NCI-H1105 (cell line): ENCODE measurements at places on chromosomes 5 and 9.
A peak's percentile ranks its signal among the peaks of the same experiment; 100 is the strongest.

- no peak for DNase-seq
These were observed 298.4 kb downstream of the EBF1 start for GRCh38 chr5:158801268-158801667.

DNA sequence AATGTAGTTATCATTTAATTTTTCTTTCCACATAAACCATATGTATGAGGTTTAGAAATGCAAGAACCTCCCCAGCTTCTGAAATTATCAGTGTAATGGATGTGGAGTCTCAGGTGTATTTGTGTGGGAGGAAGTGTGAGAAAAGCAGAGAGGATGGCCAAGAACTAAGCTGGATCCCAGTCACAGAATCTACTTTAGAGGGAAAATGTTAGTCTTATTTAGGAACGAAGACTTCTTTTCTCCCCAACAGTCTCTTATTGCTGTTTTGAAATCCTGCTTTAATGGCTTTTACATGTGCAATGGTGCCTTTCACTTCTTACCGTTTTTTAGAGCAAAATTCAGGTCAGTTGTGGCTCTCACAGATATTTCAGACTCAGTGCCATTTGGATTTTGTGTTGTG is 3.0 kb downstream of the EQTN start:
- no peak for DNase-seq

DNA sequence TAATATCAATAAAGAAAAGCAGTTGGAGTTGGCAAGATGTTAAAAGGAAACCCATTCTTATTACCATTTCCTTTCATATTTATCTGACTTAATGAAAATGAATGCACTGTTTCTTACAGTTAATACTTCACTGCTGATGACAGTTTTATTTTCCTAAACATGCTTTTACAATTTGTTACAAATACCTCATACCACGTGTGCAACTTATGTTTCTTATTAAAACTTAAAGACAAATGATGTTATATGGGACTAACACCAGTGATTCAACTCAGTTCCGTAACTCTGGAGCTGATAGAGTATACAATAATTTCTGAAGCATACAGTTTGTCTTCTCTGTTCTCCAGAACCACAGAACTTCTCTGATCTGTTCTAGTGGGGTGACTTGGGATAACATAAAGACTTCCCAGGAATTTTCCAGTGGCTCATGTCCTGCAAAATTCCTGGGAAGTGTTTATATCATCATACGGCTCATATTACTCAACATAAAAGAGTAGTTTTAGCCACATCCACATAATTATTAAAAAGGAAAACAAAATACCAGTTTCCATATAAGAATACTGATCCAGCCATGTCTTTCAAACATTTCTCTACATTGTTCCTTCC is 1259.0 kb upstream of the C9orf72 start:
- DNase-seq: no peak

- DNase-seq: no peak
These were observed 174.8 kb downstream of the SLF1 start for GRCh38 chr5:94793113-94793815.

- no peak for DNase-seq
These were observed 233.5 kb downstream of the MAN2A1 start for GRCh38 chr5:109923205-109923604.

DNA sequence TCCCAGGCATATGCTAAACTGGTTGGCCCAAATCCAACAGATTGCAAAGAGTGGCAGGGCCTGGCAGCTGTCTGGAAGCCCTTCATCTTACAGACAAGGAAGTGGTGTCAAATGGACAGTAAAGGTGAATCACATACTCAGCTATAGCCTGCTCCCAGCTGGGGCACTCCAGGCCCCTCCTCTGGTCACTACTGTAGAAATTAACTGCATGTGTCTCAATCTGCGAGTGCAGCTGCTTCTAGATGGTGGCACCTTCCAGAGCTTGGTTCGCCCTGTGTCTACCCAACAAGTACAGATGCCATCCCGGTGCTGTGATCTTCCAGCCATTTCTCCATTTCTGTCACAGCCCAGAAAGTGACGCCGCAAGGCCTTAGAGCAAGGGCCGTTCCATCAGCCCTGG is 50.2 kb downstream of the OTULIN start:
- peak; percentile 47 for DNase-seq

- no peak for DNase-seq
These were observed 2.2 kb upstream of the CLINT1 start for GRCh38 chr5:157860898-157861890.

DNA sequence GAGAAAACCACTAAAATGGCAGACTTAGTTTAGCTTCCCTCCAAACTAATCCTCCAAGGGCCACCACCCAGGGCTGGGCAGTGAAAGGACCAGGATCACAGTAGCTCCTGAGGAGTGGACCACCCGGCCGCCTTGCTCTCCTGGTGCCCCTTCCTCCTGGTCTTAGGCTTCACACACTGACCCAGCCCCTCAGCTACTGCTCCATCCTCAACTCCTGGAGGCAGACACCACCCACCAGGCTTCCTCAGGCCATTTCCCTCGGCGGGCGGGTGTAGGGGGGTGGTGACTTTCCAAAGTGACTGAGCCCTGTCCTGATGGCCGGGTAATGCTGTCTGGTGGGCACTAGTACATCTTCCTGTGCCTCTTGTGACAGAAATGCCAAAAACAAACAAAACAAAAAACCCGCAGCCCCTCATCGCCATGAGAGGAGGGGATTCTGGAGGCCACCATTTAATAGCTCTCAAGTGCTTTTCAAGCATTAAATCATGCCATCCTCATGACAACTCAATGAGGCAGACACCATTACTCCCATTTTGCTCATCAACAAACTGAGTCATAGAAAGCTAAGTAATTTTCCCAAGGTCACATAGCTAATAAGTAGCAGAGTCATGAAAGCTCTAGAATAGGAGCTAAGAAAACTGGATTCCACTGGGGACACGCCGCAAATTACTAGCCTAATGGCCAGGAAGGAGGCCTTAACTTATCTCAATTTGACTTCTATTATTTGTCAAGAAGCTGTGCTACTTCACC is 91.3 kb upstream of the LRRTM2 start:
- DNase-seq: no peak

- DNase-seq: no peak
These were observed 13.0 kb downstream of the ERAP1 start for GRCh38 chr5:96794757-96795156.

DNA sequence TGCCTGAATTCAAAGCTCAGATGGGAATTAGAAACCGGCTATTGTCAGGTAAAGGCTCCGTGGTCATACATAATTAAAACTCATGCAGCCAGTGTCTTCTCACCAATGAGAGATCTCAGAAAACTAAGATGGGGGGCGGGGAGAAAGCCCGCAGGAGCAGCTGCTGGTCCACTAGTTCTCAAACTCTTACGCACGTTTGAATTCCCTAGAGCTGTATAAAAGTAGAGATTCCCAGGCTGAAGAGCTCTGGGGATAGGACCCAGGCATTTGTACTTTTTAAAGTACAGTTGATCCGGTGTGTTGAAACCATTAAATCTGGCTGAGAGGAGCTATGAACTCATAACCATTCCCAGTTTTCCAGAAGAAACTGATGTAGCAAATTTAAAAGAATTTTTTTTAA is 68.5 kb downstream of the FRMD3 start:
- no peak for DNase-seq

GRCh38 chr9:16704116-16705110 is 166.1 kb downstream of the BNC2 start:
- no peak for DNase-seq

DNA sequence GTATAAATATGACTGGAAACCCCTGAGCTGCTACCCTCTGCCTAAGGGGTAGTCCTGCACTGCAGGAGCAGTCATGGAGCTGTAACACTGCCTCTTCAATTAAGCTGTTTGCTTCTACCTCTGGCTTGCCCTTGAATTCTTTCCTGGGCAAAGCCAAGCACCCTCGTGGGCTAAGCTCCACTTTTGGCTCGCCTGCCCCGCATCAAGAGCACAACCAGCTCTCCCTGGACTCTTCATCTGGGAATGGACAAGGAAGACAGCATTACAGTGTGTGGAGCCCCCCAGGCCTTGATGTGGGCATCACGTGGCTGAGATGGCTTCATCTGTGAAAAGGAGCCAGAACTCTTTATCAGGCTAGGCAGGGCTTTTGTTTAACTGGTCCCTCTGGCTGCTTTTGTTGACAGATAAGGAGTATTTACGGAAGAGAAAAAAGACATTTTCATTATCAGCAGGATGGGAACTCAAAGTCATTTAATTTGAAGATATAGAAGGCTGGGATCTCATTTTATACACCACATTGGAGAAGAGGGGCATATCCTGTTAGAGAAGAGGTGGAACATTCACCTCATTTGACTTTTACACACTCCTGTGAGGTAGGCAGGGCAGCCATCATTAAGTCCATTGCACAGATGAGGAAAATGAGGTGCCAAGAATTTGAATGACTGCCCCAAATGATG is 137.8 kb downstream of the SEMA6A start:
- DNase-seq: no peak

- DNase-seq: no peak
These were observed 197.5 kb downstream of the ARHGEF28 start for GRCh38 chr5:73823508-73823925.

DNA sequence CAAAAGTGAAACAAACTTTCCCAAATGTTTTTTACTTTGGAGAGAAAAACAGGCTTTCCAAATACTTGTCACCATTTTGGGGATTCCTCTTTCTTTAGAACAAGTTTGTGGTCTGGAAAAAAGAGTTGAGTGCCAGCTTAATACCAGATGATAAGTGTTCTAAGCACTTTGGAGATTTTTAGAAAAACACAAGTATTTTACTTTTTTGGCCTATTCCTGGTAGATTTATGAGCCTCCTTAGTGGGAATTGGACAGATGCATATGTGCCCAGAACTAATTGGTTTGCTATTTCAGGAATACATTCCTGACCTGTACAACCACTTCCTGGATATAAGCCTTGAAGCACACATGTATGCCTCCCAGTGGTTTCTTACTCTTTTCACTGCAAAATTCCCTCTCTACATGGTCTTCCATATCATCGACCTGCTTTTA is 40.5 kb downstream of the GPR21 start:
- DNase-seq: no peak

GRCh38 chr9:33263131-33264002 is 1.1 kb downstream of the BAG1 start:
- no peak for DNase-seq

DNA sequence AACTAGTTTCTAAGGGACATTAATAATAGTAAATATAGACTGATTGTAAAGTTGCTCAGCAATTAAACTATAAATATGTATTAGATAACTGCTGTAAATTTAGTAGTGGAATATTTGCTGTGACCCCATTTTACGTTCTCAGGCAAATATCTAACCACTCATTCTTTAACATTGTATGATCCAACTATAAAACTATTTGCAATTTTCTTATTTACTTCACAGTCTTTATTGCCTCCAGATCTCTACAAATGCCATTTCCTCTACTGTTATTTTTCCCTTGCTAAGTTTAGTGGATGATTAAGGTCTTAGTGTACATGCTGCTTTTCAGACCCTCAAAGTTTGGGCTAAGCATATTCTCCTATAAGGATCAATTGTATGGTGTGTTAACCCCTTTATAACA is 526.2 kb upstream of the ST8SIA4 start:
- DNase-seq: no peak

DNA sequence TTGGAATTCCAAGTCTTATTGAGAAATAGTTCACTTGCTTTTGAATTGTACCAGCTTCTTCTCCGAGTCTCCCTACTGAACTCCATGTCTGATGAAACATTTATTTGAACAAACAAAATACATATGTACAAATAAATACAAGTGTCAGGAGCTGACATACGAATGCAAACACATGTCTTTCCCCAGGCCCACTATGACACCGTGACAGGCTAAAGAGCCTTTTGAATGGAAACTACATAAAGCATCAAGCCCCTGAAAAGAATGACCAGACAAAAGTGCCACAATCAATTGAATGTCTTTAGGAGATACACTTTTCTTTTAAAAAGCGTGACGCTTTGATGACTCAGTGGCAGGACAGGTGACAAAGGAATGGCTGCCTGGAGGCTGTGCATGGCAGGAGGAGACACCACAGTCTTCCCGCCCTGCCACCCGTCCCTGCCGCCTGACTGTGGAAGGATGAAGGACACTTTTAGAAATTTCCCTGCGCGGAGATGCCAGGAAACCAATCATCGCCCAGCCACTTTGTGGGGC is 112.4 kb upstream of the BNC2 start:
- no peak for DNase-seq

GRCh38 chr9:136318111-136318775 is 9.1 kb upstream of the GPSM1 start:
- DNase-seq: no peak

DNA sequence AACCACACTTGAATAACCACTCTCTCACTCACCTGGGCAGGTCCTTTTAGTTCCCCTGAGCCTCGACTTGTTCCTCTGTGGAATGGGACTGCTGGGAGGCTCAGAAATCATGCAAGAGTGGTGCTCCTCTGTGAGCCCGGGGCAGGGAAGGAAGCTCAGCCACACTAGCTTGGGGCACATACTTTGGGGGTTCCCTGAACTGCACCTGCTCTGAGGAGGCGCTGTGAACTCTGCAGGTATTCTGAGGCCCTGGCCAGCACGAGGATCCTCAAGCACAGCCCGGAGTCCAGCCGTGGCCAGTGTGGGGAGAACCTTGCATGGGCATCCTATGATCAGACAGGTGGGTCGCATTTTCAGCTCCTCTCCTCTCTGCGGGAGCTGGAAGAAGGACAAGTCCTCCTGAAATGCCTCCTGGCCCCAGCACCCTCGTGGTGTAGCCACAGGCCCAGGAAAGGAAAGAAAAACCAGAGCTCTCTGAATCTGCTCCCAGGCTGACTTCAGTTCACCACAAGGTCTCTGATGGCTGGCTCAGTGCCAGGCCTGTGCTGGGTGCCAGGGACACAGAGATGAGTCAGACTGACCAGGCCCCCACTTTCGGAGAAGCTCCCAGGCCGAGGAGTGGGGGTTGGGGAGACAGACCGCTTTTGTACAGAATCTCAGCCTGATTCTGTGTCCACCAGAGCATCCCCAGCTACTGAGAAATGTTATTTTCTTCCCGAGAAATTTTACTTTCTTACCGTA is 11.9 kb downstream of the GLIPR2 start:
- DNase-seq: no peak

- no peak for DNase-seq
These were observed 393.0 kb downstream of the CDH12 start for GRCh38 chr5:22460189-22460588.

GRCh38 chr5:135934939-135935338 is 19.8 kb downstream of the LECT2 start:
- no peak for DNase-seq

DNA sequence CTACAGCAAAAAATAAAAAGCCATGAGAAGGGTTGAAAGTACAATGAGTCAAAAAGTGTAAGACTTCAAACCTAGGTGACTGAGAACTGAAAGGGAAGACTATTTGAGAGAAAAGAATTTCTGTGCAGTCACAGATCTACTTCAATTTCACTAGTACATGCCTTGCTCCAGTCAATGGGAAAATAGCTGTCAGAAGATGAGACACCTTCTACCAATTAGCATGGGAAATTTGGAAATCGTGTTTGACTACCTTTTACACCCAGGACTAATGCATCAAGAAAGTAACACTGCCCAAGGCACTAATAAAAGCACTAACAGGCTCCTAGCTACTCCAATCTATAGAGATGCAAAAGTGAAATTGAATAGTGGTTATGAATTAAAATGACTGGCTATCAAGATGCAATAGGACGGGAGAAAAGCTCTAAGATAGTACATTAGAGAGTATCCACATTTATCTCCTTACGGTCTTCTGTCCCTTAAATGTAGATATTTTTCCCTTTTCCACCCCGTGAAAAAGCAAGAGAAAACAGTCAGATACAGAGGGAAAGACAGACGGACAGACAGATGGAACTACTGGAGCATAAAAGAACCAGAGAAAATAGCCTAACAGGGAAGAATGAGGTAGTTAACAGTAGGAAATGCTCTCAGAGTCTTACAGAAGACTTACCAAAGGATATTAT is 15.2 kb downstream of the ERP44 start:
- DNase-seq: no peak
